ENCODE measurements at places on chromosomes 16 and 17. TPM values are rescaled to one million over a fixed set of nuclear protein-coding genes. Genes with fewer than 3 reads are reported as not detected.
A peak's percentile ranks its signal among the peaks of the same experiment; 100 is the strongest.

- no peak for DNase-seq
Observed at GRCh38 chr17:70089513-70090148, 14.6 kb downstream of the KCNJ16 start.

- no peak for DNase-seq
Observed at GRCh38 chr16:73298562-73298961, 250.6 kb upstream of the ZFHX3 start.

DNA sequence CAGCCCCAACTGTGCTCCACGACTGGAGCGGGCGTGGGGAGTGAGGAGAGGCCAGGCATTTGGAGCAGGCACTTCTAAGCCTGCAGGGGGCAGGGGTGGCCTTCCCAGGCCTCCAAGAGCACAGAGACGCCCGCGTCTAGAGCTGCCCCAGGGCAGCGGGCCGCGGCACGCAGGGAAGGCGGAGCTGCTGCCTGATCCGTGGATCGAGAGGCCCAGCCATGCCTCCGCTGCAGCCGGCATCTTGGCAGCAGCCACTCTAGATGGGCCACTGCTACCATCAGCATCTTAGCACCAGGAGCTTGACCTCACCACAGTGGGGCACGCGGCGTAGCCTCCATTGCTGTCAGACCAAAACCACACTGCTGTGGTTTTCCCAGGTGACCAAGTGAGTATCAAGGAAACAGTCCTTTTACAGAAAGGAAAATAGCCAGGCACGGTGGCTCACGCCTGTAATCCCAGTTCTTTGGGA is 20.4 kb upstream of the WDR45B start:
- DNase-seq, result no peak

DNA sequence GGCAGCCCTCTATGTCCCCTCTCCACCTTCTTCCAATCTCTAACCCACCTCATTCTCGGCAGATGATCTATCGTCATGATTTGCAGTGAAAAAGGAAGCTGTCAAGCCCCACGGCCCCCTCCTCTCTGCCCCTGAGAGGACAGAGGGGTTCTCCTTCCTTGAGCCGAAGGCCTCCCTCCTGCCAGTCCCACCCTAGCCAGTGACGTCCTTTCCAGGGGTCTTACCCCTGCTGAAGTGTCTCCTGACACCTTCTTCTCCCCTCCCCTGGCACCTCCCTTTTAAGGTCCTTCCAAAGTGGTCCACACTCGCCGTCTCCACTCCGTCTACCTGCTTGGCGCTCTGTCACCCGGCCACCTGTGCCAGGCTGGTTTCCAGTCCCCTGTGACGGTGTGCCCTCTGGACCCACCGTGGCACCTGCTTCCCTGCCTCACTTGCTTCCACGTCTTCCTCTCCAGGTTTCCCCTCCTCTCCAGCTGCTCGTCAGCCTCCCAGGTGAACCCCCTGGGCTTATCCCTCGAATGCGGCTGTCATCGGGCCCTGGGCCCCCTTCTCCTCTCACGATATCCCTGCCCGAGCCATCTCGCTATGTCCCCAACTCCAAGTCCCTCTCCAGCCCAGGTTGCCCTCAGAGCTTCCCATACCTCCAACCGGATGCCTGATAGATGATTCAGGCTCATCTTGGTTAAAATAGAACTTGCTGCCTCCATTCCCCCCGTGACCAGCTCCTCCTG is 5.7 kb downstream of the CCDC102A start:
- peak; percentile 58 for DNase-seq

DNA sequence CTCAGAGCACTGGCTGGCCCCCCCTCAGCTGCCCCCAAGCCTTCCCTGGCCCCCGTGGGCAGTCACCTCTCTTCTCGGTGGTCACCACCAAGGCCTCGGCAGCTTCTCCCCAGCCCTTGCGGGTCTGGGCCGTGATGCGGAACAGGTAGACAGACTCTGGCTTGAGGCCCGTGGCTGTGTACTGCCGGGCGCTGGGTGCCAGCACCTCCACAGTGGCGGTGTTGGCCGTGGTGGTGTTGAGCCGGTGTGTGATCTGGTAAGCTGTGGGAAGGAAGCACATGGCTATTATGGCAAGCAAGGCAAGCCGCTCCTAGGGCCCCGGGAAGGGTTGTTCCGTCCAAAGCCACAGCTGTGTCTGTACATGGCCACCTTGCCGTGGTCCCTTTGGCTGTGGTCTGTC is 78.4 kb upstream of the CDC42EP4 start:
- no peak for DNase-seq

- DNase-seq, result no peak
Observed at GRCh38 chr16:80606221-80606766, 65.5 kb downstream of the DYNLRB2 start.

- DNase-seq, result no peak
Observed at GRCh38 chr17:5757314-5757907, 173.1 kb upstream of the NLRP1 start.

- DNase-seq, result no peak
Observed at GRCh38 chr16:73483076-73483791, 435.3 kb upstream of the ZFHX3 start.

TBC1D3 gene
- total RNA-seq, result not detected

PRKCB gene
- total RNA-seq, result 2.3 TPM

CIBAR2 gene
- not detected for total RNA-seq

PHOSPHO1 gene
- total RNA-seq, result 3.8 TPM

AARS1 gene
- total RNA-seq, result 57.2 TPM

RPRML gene
- 0.38 TPM for total RNA-seq

KRT31 gene
- total RNA-seq, result not detected

CCL17 gene
- total RNA-seq, result not detected

KRTAP2-1 gene
- not detected for total RNA-seq
